Stimulated activated CD8-positive, alpha-beta memory T cell treated with anti-CD3 and anti-CD28 coated beads, Interleukin-4, amount 100 ng/mL, for 1 hour (primary cell): ENCODE measurements at places on chromosomes 7 and 10.

DNA sequence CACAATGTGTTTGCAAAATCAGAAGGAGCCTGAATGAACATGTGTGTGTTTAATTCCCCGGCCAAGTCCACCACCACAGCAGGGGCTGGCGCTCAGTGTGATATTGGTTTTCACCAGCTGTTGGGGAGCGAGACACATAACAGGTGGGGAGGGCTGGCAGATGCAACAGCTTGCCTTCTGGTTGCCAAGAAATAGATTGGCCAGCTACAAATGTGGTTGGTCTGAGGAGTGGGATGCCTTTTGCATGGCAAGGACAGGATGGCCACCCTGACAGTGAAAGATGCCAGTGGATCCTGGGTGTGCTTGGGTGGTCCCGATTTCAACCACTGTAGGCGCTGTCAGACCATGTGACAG lies 292.5 kb upstream of the FZD8 start:
- DNase-seq: no peak

GRCh38 chr10:113126229-113127201 lies 176.5 kb downstream of the TCF7L2 start:
- no peak for DNase-seq

DNA sequence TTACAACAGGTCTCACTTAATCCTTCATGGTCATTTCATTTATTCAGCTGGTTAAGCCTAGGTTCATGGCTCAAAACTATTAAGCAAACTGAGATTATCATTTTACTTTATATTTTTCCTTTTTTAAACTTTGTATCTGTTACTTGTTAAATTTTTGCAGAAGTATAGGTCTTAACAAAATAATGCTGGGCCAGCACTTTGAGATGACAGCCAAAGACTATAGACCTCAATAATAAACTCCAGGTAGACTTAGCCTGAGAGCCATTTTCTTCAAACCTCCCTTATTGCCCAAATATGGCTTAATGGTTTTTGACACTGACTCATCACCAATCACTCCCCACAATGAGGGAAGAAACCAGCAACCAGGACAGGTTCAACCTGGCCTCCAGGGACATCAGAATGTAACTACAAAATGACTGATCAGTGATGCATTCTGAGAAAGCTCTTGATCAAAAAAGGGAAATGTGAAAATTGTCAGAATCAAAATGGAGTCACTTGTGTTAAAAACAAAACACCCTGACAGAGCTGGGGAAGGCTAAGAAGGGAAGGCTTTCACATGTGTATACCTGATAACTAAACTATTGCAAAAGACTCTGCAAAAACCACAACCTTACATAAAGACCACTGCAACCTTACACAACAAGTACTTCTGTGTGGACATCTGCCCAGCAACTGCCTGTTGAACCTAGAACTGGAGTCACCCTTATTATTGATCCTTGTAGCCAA lies 2.1 kb upstream of the CCDC126 start:
- DNase-seq: no peak

- no peak for DNase-seq
Measured at GRCh38 chr10:71277914-71278665, 41.0 kb upstream of the SLC29A3 start.

DNA sequence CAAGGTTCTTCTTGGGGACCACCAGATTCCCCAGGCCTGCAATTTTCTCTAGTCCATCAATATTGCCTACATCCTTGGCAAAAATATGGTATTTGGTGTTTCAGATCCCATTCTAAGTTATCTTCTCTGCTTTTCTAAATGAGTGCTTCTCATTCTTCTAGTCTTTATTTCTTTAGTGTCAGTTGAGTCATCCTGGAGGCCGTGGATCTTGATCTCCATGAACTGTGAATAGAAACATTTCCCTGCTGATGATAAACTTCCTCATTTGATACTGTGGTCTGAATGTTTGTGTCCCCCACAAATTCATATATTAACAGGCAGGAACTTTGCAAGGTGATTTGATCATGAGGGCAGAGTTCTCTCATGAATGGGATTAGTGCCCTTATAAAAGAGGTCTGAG lies 779.3 kb downstream of the INHBA start:
- DNase-seq: no peak

DNA sequence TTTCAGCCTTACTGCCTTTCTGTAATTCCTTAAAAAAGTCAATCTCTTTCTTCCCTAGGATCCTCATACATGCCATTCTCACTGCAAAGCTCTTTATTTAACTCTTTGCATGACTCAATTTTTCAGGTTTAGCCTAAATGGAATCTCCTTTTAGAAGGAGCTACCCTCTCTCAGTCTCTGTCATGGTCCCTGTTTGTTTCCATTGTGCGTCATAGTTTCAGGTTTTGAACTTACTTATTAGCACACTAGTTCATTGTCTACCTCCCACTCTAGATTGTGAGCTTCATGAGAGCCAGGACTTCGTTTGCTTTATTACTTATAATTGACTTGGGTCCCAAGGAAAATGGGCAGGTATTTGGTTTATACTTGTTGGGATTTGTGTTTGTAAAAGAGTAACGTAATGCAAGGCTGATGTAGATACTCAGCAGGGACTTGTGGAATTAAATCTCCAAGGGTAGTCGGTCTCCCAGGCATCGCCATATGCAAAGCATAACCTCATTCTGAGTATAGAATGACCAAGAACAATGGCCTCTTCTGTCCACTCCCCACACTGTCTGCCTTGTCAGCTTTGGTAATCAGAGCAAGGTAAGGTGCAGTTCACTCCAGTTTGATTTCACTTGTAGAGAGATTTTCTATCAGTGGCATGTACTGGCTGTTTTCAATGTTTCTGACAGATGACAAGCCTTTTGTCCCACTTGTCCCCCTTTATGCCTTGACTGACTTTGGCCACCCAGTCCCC lies 252.0 kb downstream of the SORCS3 start:
- DNase-seq: no peak

- no peak for DNase-seq
Measured at GRCh38 chr7:105278565-105278964, 110.2 kb downstream of the SRPK2 start.

- DNase-seq: no peak
Measured at GRCh38 chr10:12422189-12422588, 72.8 kb downstream of the CAMK1D start.

DNA sequence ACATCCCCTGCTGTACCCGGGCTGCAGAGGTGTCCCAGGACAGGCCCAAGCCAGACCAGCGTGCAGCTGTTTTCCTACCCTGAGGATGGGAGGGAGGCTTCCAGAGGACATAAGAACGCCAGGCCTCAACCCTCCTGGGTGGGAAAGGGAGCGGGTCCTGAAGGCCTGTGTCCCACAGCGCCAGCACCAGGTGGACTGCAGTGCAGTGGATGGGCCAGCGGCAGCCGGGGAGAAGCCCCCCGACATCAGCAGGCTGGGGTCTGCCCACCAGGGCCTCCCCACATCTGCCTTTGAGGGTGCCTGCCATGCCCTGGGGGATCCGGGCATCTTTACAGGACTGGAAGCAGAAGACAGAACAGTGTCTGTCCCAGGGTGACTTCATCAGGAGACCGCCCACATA lies 22.8 kb upstream of the ZNF716 start:
- no peak for DNase-seq

- DNase-seq: no peak
Measured at GRCh38 chr10:50508315-50509051, 115.3 kb downstream of the SGMS1 start.

- DNase-seq: no peak
Measured at GRCh38 chr7:119026391-119026790, 801.9 kb downstream of the ANKRD7 start.

GRCh38 chr10:29600067-29600466 lies 34.7 kb downstream of the SVIL start:
- DNase-seq: no peak

DNA sequence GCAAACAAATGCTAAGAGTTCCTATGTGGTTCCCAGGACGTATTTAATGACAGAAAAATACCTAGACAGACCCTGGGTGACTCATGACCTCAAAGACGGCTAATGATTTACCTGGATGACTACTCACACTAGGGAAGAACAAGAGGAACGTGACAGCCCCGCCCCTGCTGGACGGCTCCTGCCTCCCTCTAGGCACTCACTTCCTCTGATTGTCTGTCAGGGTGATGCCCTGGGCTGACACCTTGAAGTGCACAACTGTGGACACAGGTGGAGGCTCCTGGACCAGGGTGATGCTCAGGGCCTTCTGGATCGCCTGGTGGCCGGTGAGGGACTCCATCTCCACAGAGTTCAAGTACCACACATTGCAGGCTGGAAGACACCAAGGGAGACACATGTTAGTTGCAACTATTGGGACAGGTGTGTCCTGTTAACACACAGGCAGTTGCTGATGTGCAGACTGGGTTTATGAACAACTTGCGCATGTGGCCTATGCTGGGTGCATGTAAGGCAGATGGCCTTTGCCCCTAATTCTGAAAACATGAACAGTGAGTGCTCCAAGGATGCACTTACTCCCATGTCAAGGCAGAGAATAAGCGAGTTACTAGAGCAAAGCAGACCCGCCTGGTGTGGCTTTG lies 298.3 kb downstream of the TNS3 start:
- no peak for DNase-seq

DNA sequence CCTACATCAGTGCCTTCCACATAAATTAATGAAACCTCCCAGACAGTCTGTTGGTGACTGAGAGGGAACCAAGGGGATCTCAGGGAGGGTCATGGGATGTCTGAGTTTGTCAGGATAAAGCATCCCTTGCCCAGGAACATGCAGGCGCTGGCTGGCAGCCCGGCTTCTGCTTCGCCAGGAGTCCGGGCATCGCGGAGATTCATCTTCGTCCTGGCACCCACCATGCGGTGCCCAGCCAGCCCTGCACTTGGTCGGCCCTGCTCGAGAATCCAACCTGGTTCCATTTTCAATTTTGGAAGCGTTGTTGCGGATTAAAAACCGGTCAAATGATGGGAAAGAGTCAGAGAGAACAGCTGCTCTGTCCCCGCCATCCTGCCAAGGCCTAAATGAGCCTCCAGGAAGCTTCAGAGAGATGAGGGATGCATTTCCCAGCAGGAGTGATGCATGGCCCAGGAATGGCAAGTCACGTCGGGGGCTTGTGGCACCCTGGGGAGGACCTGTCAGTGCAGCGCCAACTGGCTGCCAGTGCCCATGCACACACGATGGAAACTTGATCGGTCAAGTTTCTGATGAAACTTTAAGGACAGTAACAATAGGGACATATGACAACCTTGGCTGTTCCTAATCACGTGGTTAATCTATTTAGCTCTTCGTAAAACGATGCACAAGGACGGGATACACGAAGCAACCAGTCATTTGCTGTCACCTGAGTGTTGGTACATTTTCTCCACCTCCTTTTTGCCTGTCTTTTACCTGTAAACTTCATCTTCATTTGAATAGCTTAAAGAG lies 260.8 kb upstream of the MKI67 start:
- DNase-seq: no peak

- DNase-seq: no peak
Measured at GRCh38 chr10:95861386-95861785, 46.4 kb upstream of the CC2D2B start.

GRCh38 chr10:62581351-62581750 lies 207.2 kb downstream of the ZNF365 start:
- no peak for DNase-seq

- DNase-seq: no peak
Measured at GRCh38 chr10:88783724-88784123, 18.8 kb upstream of the LIPM start.

DNA sequence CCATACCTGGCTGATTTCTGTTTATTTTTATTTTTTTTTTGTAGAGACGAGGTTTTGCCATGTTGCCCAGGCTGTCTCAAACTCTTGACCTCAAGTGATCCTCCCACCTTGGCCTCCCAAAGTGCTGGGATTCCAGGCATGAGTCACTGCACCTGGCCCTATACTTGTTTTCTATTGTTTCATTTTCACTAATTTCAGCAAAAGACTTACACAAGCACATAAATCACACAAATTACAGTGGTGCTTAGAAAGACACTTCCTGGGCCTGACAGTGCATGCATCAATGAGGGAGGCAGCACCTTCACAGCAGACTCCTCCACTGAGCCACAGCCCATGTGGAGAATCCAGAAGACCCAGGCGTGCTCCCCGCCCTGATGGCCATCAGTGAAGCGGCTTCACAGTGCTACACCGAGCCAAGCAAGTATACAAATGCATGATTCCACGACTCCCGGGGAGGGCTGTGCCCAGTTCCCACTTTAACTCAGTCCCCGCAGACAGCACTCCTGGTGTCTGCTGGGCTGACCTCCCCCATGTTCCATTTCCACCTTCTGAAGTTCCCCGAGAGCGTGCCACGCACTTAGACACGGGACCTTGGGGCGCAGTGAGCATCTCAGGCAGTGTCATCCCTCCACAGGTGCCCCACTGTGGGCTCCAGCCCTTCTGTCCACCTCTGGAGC lies 20.6 kb downstream of the PITRM1 start:
- no peak for DNase-seq

DNA sequence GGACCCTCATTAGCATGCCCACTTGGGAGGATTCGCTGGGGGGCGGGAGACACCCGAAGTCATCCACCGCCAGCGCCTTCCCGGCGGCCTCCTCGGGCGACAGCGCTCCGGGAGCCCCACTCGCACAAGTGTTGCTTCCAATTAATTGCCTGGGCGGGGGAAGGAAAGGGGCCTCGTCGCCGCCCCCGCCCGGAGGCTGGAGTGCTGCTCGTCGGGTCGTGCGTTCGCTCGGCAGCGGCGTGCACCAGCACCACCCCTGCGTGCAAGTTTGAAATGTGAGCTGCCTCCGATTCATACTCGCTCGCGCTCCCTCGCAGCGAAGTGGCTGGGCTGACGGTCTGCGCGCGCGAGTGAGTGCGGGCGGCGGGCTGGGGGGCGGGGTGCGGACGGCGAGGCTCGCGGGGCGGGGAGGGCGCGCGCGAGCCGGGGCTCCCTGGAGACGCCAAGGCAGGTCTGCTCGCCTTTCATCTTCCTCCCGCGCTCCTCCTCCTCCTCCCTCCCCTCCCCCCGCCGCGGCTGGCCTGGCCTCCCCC lies 104.6 kb upstream of the PPIF start:
- no peak for DNase-seq

DNA sequence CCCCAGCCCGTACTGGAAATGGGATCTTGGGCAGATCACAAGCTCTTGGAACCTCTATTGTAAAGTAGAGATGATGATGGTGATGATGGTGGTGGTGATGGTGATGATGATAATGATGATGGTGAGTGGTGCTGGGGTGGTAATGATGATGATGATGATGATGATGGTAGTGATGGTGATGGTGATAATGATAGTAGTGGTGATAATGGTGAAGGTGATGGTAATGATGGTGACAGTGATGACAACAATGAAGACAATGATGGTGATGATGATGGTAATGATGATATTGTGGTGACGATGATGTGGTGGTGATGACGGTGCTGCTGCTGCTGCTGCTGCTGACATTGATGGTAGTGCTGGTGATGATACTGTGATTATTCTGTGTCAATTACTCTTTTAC lies 91.0 kb upstream of the AFAP1L2 start:
- DNase-seq: no peak

- no peak for DNase-seq
Measured at GRCh38 chr7:34036051-34036920, 130.9 kb downstream of the BMPER start.

GRCh38 chr10:21014141-21014540 lies 117.0 kb upstream of the NEBL start:
- no peak for DNase-seq

- no peak for DNase-seq
Measured at GRCh38 chr10:75049316-75050148, 61.9 kb upstream of the SAMD8 start.

- no peak for DNase-seq
Measured at GRCh38 chr10:553233-553632, 136.2 kb downstream of the DIP2C start.
